ENCODE measurements at places on chromosomes 1 and 21.

- no peak for DNase-seq
Measured at GRCh38 chr1:153742411-153743142, 14.7 kb downstream of the INTS3 start.

DNA sequence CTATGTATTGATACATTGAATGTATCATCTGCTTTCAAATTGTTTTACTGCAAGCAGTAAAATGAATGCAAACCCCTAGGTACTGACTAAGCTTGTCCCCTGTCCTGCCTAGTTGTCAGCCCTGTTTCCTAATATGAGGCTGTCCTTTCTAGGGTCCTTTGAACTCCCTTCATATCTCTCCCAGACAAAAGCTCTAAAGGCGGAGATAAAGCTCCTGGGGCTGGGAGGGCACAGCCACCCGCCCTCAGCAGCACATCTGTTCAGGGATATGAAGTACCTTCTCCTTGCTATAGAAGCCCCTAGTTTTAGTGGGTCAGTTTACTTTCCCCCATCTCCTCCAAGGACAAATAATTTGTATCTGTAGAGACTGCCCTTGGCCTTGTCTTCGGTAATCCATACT lies 93.1 kb upstream of the ETS2 start:
- DNase-seq: no peak

- no peak for DNase-seq
Measured at GRCh38 chr1:99669821-99670220, 23.9 kb downstream of the PALMD start.

- no peak for DNase-seq
Measured at GRCh38 chr1:77950873-77951272, 28.0 kb downstream of the FUBP1 start.

DNA sequence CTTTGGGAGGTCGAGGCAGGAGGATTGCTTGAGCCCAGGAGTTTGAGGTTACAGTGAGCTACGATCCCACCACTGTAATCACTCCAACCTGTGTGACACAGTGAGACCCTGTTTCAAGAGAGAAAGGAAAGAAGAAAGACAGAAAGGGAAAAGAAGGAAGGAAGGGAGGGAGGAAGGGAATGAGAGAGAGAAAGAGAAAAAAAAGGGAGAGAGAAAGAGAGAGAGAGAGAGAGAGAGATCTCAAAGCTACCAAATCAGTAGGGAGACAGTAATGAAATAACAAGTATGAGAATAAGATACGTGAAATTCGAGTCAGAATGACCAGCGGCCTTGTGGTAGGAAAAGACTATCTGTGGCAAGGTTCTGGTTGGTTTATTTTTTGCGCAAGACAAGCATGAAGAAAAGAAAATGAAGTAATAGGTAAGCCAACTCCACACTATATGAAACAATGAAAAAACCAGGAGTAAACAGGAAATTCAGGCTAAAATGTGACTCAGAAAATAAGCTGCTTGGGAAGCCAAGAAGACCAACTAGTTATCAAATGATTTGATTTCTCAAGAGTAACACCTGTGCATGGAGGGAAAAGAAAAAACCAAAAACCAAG lies 8.9 kb downstream of the MTF1 start:
- no peak for DNase-seq

GRCh38 chr1:203072002-203072602 lies 13.7 kb downstream of the MYOG start:
- no peak for DNase-seq

GRCh38 chr1:197327776-197328364 lies 59.8 kb downstream of the CRB1 start:
- DNase-seq: no peak

- DNase-seq: no peak
Measured at GRCh38 chr1:116147972-116148371, 36.8 kb downstream of the MAB21L3 start.

DNA sequence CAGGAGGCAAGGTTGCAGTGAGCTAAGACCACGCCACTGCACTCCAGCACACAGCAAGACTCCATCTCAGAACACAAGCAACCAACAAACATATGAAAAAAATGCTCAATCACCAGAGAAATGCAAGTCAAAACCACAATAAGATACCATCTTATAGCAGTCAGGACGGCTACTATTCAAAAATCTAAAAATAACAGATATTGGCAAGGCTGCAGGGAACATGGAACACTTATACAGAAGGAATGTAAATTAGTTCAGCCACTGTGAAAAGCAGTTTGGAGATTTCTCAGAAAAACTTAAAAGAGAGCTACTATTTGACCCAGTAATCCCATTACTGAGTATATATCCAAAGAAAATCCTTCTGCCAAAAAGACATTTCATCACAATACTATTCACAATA lies 27.6 kb upstream of the POGK start:
- DNase-seq: no peak

Data from left hindlimb (tissue), 1 donor.